ENCODE measurements at places on chromosomes 2 and 18. TPM values are rescaled to one million over a fixed set of nuclear protein-coding genes. Genes with fewer than 3 reads are reported as not detected.

SEC11C gene
- 64.9 TPM for total RNA-seq

C2orf80 gene
- not detected for total RNA-seq

- DNase-seq, result no peak
Observed at GRCh38 chr2:127423478-127423843, 5.2 kb downstream of the PROC start.

DNA sequence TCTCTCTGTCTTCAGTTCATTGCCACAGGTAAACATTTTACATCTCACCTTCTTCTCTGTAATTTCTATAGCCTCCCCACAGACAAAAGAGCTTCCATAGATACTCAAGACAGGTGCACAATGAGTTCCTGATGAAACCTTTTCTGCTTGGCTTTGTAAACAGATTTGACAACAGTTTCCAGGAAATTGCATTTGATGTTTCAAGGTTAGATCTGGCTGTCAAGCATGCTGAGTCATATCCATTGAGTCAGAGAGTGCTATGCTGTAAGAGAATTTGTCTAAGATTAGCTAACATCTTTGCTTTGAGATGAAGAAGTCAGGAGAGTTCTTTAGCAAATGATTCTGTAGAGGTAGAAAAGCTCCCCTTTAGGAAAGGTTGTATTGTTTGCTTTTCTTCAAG is 40.6 kb upstream of the MAP2 start:
- no peak for DNase-seq

DNA sequence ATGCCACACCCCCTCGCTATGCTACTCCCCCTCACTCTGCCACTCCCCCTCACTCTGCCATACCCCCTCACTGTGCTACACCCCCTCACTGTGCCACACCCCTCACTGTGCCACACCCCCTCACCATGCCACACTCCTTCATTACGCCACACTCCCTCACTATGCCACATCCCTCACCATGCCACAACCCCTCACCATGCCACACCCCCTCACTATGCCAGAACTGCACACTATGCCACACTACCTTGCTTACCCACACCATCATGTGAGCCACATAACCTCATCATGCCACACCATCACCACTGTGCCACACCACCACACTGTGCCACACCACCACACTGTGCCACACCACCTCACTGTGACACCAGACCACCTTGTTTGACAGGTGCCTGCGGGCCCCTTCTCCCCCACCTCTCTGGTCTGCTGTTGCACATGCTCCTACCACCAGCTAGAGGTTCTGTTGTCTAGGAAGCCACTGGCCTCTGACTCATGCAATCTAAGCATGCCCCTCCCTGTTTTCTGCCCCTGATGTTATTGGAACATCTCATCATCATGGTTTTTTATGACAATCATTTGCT is 22.0 kb downstream of the MARCHF4 start:
- no peak for DNase-seq

DNA sequence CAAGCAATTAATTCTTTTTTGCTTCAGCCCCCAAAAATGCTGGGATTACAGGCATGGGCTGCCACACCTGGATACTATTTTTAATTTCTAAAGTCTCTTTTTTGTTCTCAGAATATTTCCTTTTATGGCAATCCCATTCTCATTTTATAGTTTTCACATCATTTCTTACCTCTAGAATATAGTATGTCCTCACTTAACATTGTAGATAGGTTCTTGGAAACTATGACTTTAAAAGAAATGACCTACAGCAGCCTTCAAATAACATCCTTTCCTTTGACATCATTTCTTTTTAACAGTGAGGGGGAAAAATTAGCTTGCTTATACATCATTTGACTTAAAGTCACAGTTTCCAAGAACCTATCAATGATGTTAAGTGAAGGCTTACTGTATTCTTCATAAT is 31.6 kb downstream of the RBBP8 start:
- no peak for DNase-seq

RGPD3 gene
- total RNA-seq, result not detected

DNA sequence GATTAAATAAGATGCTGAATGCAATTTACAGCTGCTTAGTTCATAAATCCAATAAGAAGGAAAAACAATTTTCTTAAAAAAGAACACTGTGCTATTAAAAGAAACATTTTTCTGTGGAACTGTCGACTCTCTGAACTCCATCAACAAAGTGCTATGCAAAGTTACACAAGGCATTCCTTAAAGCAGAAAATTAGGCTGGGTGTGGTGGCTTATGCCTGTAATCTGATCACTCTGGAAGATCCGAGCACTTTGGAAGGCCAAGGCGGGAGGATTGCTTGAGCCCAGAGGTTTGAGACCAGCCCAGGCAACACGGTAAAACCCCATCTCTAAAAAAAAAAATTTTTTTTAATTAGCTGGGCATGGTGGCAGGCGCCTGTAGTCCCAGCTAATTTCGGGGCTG is 13.0 kb downstream of the MCM6 start:
- DNase-seq, result no peak

DNA sequence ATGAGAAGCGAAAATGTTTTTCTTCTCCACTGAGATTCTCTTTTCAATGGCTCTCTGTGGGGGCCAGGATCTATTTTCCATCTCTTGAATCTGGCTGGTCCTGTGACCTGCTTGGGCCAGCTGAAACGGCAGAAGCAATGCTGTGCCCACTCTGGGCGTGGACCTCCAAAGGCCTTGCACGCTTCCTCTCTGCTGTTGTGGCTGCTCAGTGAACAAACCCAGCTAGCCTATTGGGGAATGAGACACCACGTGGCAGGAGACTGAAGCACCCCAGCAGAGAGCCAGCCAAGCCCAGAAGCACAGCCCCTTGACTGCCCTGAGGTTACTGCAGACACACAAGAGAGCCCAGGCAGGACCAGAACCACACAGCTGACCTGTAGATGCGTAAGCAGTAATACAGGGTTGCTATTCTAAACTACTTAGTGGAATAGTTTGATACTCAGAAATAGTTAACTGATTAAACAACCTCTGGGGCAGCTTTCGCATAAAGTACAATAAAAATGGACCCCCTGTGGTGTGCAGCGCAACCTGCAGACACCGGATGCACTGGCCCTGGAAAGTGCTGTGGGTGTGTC is 221.7 kb upstream of the SH3BP4 start:
- no peak for DNase-seq

DNA sequence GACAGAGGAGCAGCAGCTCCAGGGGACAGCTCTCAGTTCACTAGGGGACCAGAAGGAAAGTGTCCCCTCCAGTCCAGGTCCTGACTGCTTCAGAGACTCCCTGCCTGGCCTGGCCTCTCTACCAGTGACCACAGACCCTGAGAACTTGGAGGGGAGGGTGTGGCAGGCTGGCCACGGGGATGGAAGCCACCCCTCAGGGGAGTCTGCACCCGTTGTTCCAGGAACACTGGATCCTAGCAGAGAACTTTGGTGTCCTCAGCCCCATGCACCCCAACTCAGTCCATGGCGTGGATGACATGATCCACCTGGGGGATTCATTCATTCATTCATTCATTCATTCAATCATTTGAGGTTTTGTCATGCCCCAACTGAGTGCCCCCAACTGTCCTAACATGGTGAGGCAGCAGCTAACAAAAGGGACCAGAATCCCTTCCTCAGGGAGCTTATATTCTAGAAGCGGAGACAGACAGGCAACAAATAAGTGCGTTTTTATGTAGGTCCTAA is 31.9 kb downstream of the MYO7B start:
- DNase-seq, result no peak

DNA sequence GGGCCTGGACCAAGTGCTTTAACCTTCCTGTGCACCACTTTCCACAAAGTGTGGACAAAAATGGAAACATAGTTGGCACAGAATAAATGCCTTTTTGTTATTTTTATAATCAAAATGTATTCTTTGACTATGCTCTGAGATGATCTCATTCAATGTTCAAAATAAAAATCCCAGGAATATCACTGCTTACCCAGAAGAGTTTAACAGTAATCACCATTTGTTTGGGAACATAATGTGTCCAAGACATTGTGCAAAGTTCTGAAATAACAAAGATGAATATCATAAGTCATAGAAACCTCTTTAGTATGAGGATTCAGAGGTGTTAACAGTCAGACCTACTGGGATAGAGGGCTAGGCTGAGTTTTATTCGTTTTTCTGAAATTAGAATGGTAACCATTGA is 668.1 kb downstream of the CNTNAP5 start:
- DNase-seq, result no peak

DNA sequence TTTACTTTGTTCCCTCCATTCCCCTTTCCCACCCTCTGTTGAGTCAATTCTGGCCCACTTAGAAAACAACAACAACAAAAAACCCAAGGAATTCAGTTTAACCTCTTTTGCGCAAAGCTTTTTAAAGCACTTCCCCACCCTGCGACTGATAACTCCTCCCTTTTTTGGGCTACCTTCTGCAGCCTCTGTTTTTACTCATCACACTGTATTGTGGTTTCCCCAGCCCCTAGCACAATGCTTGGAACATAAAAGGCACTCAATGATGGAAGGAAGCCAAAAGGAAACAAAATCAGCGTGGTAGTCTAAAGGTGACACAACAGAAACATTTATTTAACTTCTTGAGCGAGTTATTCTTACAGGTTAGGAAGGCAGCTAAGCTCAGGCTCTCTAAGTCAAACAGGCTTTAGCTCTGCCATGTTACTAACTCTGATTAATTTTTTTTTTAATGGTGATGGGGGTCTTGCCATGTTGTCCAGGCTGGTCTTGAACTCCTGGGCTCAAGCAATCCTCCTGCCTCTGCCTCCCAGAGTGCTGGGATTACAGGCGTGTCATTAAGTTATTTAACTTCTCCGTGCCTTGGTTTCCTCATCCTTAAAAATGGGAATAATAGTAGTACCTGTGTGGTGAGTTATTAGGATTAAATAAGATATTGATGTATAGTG is 1.3 kb downstream of the CEP68 start:
- peak; percentile 46 for DNase-seq

All from OCI-LY7 (cell line).